ENCODE measurements at places on chromosomes 2 and 18. TPM values are rescaled to one million over a fixed set of nuclear protein-coding genes. Genes with fewer than 3 reads are reported as not detected.

DNA sequence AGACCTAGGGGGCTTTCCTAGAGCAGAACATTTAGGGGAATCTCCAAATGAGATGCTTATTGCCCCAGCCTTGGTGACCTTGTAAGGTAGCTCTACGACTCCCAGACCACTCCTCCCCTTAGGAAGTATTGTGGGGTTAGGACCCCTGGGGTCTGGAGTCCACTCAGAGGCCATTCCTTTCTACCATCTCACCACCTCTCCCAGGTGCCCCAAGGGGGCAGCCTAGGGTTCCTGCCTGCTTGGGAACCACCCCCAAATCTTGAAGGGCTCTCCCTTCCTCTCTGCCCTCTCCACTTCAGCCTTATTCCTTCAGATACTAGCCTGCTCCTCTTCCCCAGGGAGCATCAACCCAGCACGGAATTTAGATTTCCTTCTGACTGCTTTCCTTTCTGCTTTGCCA lies 17.5 kb upstream of the EXOC6B start:
- DNase-seq, result no peak

GRCh38 chr2:16485251-16485650 lies 180.4 kb downstream of the CYRIA start:
- DNase-seq, result no peak

GRCh38 chr2:174365571-174365970 lies 30.0 kb upstream of the SCRN3 start:
- no peak for DNase-seq

- DNase-seq, result no peak
Observed at GRCh38 chr2:159084384-159085370, 116.2 kb downstream of the TANC1 start.

GRCh38 chr2:15649561-15650255 lies 58.0 kb downstream of the DDX1 start:
- no peak for DNase-seq

- no peak for DNase-seq
Observed at GRCh38 chr18:28432339-28432738, 255.4 kb upstream of the CDH2 start.

DNA sequence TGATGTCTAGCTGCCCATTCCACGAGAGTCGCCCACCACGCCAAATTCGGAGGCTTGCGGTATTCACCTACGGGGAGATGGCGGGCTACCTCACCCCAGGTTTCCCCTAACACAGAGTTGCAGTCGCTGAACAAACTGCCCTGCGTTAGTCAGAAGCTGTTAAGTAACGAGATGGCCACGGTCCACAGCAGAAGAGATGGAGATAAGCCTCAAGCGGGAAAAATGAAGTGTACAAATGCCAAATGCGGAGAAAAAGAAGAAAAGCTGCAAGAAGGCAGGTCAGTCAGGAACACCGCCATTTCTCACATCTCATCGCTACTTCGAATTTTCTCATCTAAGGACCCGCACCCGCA lies 425 bp downstream of the ASB3 start:
- peak; percentile 18 for DNase-seq

DNA sequence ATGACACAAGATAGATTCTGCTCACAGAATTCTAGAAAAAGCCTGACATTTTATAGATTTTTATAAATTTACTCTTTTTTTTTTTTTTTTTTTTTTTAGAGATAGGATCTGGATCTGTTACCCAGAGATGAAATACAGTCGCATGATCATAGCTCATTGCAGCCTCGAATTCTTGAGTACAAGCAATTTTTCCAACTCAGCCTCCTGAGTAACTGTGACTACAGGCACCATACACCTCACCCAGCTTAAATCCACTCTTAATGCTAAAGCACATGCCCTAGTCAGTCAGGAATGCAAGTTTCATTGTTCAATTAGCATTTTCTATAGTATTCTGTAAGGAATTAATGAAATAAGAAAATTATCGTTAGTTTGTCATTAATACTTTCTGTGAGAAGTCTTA lies 32.1 kb upstream of the WDR75 start:
- DNase-seq, result no peak

DNA sequence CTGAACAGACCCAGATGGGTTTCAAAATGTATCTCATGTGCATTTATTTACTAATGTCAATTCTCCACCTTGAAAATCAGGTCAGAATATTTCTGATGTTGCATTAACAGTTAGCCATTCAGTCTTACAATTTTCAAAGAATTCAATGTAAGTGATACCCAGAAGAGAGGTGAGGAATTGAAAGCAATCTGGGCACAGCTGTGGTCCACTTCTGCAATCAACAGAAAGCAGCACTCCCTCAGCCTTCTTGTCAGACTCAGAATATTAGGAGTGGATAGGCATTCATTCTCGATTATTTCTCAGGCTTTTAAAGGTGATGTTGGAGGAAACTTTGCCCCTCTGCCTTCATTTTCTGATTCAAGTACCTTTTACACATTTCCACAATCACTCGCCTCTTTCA lies 15.7 kb downstream of the CCL20 start:
- DNase-seq, result no peak

GRCh38 chr2:46098621-46099062 lies 198.6 kb upstream of the EPAS1 start:
- DNase-seq, result no peak

- DNase-seq, result no peak
Observed at GRCh38 chr2:110152943-110153342, 37.3 kb upstream of the MALL start.

DNA sequence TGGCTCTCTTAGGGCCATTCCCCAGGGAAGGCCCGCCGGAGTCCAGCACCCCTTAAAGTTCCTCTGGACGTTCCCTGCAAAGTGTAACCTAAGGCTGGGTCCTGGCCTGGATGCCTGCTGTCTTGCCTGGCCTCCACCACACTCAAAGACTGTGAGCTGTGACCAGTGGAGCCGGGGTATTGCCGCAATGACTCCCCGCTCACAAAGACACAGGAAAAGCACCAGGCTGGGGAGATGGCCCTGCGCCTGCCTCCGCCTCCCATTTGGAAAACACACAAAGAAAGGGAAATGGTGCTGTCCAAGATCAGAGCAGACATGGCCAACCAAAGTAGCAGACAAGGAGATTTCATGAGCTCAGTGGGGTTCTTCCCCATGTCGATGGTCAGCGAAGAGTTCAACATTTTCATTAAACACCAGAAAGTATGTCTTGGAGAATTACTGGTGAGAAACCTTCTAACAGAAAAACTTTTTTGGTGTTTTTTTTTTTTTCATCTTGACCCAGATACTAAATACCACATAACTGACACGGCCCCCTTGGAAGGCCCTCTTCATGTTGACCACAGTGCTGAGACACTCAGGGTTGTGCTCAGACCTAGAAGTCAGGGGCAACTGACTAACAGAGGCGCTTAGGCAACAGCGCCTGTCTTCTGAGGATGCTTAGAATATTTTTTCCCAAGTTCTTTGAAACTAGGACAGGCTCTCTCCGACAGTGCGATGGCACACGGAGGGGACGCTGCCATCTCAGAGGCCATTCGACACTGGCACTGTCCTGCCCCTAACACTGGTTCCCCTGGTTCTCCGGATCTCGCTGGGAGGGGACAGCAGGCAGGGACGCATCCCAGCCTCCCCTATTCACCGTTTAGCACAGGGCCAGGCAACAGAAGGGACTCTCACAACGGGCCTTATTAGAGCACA lies 226.4 kb upstream of the ID2 start:
- no peak for DNase-seq

DNA sequence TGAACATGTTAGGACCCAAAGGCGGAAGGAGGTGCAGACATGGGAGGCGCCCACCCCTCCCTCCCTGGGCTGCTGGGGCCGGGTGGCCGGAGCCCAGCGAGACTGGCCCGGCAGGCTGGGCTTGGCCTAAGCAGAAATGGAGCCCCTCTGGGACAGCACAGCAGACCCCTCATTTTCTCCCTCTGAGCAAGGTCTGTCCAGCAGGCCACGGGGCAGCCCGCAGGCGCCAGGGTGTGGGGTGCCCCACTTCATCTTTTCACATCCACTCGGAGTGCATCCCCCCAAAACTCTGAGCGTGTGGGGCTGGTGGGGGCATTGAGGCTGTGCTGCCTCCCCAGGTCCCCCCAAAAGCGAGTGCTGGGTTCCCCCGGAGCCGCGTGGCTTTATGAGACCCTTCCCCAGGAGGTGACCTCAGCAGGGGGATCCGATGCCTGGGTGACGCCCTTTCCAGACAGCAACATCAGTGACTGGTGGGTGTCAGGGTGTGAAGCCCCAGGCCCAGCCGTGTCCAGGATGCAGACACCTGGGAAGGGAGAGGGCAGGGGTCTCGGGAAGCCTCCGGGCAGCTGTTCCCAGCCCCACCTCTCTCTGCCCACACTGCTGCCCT lies 36.7 kb upstream of the GPC1 start:
- DNase-seq, result no peak

- DNase-seq, result no peak
Observed at GRCh38 chr2:205934443-205934842, 151.5 kb downstream of the INO80D start.

GRCh38 chr2:111620281-111620680 lies 263.7 kb downstream of the ANAPC1 start:
- no peak for DNase-seq

DNA sequence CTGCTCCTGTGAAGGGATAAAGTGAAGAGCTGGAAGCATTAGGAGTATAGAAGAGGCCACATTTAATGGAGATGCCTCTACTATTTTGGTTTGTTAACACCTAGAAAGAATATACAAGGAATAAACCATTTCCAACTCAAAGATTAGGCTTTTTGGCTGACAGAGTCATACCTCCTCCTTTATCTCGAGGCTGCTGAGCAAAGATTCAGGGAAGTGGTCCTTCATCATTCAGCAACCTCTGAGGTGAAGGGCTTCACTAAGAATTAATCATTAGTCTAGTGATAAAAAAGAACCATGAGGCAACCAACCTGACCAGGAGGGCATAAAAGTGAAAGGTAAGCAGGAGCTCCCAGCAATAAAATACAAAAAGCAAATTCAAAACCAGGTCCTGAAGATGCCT lies 25.8 kb downstream of the AAK1 start:
- no peak for DNase-seq

DNA sequence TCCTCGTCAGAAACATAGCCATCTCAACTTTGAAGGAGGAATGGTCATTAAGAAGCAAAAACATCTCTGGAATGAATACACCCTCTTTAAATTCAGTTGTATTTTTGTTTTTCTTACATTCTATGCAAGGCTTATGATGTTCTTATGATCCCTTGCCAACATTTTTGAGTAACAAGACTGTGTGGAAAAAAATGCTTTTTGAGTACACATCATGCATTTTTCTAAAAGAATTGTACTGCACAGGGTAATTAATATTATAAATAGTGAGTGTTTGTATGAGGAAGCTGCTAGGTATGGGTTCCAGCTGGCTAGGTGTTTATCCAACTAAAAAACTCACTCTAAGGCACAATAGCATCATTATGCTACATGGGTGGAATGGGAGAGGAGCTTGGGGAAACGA lies 59.0 kb upstream of the SPATS2L start:
- DNase-seq, result no peak

DNA sequence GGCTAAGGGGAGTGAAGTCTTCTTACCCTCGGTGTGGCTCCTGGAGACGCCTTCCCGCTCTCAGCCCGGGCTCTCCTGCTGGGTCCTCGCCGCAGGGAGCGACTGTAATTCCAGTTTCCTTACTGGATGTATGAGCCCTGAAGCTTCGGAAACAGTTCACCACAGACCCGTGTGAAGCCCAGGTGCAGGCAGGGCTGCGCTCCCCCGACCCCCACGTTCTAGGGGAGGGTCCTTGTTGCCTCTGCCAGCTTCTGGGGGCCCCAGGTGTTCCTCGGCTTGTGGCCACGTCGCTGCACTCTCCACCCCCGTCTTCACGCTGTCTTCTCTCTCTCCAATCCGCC lies 5.1 kb upstream of the ASB1 start:
- no peak for DNase-seq

DNA sequence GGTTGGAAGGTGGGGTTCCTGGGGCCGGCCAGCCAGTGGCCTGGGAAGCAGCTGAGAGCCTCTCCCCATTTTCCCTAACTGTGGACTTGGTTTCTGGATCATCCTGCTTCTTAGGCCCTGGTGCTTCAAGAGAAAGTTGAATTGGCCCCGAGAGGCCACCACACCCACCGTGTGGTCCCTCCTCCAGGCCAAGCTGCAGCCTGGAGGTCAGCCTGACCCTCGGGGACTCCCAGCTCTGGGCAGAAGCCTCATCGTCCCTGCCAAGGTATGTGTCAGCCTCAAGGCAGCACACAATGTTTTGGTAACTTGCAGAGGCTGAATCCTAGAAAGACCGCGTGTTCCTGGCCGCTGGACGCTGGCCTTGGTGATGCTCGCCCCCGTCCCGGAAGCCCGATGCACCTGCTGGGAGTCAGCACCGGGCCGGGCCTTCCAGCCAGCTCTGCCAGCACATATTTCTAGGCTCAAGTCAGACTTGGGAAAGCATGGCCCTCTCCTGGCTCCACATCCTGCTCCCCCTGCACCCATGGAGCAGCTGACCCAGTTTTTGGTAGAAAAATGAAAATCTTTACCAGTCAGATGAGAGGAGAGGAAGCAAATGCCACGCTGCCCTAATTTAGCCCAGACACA lies 72.6 kb downstream of the ACTR2 start:
- peak; percentile 77 for DNase-seq

DNA sequence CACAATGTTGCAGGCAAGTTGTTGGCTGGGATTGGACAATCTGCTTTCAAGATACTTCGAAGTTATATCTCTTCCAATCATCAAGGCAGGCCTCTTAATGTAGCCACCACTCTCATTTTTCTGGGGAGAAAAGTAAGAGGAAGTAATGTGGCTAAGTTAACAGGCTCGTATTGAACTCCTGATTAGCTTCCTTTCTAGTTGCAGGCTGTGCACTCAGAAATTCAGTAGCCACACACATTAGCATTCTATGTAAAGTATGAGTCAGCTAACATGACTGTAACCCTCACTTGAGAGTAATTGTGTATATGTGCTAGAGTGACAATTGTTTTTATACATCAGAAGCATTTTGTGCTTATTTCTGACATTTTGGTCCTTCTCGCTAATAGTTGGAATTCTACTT lies 3.3 kb downstream of the TWSG1 start:
- DNase-seq, result no peak

DNA sequence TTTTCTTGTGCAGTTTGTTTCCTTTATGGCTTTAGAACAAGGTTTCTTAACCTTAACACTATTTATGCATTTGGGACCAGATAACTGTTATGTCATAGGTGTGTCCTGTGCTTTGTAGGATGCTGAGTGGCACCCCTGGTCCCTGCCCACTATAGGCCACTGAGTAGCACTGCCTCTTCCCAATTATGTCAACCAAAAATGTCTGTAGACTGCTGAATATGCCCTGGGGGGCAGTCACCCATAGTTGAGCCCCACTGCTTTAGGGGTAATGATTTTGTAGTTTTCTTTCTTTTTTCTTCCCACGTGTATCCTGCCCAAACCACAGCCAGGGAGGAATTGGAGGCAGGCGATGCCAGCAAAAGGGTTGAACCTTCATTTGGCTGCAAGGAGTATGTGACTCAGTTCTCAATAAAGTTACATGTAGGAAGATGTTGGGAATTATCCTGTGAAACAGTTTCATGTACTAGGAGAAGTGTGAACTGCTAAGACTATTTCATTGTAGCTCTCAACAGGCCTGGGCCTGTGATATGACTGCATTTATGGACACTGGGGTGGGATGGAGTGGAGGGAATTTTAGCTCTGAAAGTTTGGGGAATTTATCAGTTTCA lies 65.7 kb downstream of the FMNL2 start:
- no peak for DNase-seq

- DNase-seq, result no peak
Observed at GRCh38 chr2:23718931-23719700, 207.8 kb downstream of the ATAD2B start.

Gene C2orf80
- total RNA-seq, result not detected

Gene IL1F10
- total RNA-seq, result not detected

Gene ZEB2
- total RNA-seq, result 270 TPM

Gene UGT1A10
- not detected for total RNA-seq

Gene PLCD4
- 9.2 TPM for total RNA-seq

Gene MAP3K19
- not detected for total RNA-seq

Gene CCDC150
- total RNA-seq, result 2.1 TPM
